ENCODE measurements at places on chromosomes 7 and 10. TPM values are rescaled to one million over a fixed set of nuclear protein-coding genes. Genes with fewer than 3 reads are reported as not detected.
A peak's percentile ranks its signal among the peaks of the same experiment; 100 is the strongest.

HOXA2 gene
- not detected for total RNA-seq

- no peaks in the 10 kb centered on the region for H3K27me3 ChIP-seq
- no peak overlapping the region for H3K27ac ChIP-seq
- no peak for DNase-seq
- no peaks in the 10 kb centered on the region for H3K4me1 ChIP-seq
- H3K36me3 ChIP-seq, result no peaks in the 10 kb centered on the region
- no peak overlapping the region for H3K4me3 ChIP-seq
These were observed 20.3 kb downstream of the INPP5A start for GRCh38 chr10:132557696-132558515.

SMKR1 gene
- 1.7 TPM for total RNA-seq

- no peaks in the 10 kb centered on the region for H3K36me3 ChIP-seq
- H3K27ac ChIP-seq, result no peak overlapping the region
- peak; percentile 38 for DNase-seq
- peaks cover 23% of the 10 kb centered on the region for H3K27me3 ChIP-seq
- no peaks in the 10 kb centered on the region for H3K4me1 ChIP-seq
These were observed 24.4 kb upstream of the ASAH2 start for GRCh38 chr10:50275650-50276235.

LLCFC1 gene
- total RNA-seq, result not detected

EN2 gene
- not detected for total RNA-seq
